ENCODE measurements at places on chromosomes 7 and 10.

DNA sequence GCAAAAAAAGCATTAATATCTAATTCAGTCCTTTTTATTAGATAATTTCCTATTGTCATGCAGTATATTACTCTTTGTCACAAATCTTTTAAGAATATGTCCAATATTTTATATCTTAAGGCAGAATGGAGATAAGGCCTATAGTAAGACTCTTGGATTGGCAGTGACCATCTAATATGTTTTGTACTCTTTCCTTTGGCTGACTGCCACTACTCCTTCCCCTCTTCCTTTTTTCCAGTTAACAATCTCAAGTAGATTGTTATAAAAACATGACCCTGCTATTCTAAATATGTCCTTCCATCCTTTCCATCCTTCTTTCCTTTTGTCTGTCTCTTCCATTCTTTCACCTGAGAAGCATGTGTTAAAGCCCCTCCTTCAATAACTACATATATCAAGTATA is 92.8 kb upstream of the TMEM168 start:
- DNase-seq = no peak

DNA sequence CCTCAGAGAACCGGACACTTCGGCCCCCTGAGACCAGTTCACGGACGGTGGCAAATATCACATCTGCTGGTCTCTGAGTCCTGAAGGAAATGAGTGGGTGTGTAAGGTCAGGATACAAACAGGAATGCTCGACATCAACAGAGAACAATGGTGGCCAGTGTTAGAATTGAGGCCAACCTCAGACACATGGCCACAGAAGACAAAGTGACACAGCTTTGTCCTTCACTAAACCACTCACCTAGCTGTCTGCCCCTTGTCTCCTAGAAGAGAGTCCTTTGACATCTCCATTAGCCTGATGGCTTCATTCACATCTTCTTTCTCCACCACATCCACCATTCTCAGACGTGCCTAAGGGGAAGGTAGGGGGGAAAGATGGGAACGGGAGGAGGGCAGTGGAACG is 4.3 kb downstream of the COPS6 start:
- no peak for DNase-seq

DNA sequence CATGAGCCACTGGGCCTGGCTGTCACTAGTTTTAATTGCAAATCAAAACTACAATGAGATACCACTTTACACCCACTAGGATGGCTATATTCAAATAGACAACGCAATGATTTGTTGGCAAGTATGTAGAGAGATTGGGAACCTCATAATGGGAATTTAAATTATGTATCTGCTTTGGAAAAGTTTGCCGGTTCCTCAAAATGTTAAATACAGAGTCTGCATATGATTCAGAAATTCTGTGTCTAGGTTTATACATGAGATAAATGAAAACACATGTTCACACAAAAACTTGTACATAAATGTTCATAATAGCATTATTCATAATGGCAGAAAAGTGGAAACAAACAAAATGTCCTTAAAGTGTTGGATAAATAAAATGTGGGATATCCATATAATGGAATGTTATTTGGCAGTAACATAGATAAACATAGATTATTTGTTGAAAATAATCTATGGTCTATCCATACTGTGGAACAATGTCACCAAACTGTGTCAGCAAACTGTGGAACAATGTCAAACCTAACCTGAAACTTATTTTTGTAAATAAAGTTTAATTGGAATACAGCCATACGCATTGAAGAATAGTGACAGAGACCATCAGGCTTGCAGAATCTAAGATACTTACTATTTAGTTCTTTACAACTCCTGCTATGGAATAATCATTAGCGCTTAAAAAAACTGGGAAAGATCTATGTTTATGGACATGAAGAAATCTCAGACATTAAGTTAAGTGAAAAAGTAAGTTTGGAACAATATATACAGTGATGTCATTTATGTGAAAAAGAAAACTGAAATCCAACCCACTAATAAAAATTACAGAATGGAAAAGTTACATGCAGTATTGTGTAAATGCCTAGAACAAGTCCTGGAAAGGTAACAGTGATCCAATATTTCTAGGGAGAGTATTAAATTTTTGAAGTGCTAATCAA is 70.9 kb downstream of the CCDC7 start:
- no peak for DNase-seq

- no peak for DNase-seq
Measured at GRCh38 chr7:138962561-138963270, 18.5 kb downstream of the KIAA1549 start.

GRCh38 chr7:100154651-100155491 is 3.7 kb downstream of the TRAPPC14 start:
- no peak for DNase-seq

- no peak for DNase-seq
Measured at GRCh38 chr7:75817116-75817515, 3.5 kb upstream of the CCL24 start.

DNA sequence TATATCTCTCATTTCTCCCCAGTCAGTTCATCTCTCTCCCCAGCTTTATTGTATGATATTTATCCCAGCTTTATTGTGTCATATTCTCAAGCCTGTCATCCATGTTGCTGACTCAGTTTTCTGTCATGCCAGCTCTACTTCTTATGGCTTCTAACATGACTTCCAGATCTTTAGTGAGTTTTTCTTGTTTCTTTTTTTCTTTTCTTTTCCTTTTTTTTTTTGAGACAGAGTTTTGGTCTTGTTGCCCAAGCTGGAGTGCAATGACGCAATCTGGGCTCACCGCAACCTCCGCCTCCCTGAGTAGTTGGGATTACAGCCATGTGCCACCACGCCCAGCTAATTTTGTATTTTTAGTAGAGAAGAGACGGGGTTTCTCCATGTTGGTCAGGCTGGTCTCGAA is 28.7 kb upstream of the CALU start:
- DNase-seq = no peak

GRCh38 chr7:5670183-5670935 is 111.1 kb downstream of the RNF216 start:
- no peak for DNase-seq

DNA sequence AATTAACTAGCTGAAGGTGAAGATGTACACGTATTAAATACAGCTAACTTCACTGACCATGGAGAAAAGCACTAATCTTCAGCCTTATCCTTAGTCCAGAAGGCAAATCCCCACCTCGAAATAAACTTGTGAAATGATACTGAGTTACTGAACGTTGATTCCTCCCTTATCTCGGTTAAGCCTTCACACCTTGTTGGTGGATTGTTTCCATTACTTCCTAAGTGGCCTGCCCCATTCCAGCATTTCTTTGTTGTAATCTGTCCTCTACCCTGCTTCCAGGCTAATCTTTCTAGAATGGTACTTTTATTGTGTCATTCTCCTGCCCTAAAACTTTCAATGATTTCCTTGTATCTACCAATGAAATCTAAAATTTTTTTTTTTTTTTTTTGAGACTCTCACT is 68.6 kb downstream of the BUB3 start:
- no peak for DNase-seq

GRCh38 chr7:35379481-35379880 is 125.6 kb upstream of the TBX20 start:
- DNase-seq = no peak

DNA sequence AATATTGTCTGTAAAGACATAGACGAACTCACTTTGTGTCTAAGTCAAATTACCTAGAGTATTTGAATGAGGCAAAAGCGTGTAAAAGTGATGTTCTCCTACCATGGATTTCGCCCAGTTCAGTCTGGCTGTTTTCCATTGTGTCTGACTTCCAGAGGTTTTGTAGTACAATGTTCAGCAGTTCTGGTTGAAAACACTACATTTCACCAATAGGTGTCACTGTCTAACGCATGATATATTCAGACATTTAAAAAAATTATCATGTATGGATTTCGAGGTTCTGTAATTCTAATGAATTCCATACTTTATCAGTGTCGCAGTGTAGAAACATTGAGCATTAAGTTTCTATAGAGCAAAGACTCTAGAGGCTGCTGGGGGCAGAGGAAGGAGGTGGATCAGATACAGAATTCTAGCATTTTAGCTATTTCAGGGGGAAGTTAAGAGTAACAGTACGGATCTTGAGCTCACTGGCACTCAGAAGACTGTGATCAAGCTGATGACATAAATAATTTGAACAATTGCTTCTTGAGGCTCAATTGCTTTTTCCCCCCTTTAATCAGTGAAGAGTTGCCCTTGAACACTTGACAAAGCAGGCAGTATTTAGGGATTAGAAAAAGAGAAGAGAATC is 196.9 kb upstream of the RHOBTB1 start:
- DNase-seq = no peak

DNA sequence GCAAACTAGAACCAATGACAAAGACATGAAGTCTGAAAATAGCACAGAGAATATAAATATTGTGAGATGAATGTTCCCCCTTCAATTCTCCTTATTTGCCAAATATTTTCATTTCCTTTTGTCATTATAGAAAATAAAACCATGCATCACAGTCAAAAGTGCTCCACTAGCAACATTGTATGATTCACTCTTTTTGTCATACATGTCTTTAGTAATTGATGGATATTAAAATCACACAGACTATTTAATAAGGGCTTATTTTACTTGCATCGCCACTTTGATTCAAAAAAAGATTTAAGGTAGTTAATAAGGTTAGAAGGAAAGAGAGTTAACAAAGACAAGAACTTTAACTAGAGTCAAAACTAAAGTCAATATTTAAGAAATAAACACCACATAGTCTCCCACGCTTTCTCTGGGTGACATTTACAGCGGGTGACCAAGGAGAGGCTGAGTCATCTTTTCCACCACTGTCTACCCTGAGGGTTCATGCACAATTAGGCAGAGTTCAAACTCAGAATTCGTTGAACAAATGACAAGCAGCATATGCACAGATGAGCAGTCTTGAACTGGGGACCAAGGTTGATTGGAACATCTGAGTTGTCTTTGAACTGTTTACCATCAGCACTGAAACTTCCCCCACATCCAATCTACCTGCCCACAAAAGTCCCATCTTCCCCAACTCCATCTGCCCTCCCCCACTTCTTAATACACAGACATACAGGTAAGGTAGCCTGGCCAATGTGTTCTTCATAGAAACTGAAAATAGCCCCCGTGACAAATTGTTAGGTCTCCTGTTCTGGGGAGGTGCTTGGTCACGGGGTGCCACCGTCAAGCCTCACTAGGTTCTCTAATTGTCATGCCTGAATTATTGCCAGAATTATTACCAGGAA is 42.5 kb downstream of the C7orf25 start:
- DNase-seq = no peak

DNA sequence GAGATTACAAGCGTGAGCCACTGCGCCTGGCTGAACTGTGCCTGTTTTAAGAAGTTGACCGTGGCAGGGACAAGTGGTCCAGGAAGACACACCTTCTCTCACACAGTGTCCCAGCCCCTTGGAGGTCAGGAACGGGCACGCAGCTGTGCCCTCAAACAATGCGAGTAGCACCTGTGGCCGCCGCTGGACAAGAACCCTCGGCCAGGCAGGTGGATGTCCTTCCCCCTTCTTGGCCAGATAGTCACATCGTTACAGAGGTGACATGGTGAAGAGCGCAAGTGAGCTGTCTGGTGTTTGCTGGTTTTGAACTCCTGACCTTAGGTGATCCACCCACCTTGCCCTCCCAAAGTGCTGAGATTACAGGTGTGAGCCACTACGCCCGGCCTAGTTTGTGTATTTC is 8.8 kb downstream of the ZFAND2A start:
- no peak for DNase-seq

DNA sequence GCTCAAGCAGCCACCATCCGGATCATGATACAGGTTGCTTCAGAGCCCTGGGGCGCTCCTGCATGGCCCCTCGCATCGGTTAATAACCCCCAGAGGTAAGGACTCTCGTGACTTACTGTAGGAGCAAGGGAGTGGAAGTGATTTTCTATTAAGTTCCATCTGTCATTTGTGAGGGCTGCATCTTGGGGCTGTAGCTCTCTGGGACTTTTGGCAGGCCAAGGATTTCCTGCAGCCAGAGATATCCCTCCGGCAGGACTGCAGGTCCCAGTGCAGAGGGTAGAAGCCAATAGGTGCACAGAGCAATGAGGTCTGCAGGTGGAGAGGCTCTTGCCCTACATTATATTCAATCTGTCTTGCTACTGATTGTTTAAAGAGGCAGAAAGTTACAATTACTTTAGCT is 356.8 kb upstream of the ADARB2 start:
- no peak for DNase-seq

GRCh38 chr10:17415046-17415658 is 39.2 kb downstream of the ST8SIA6 start:
- DNase-seq = no peak

DNA sequence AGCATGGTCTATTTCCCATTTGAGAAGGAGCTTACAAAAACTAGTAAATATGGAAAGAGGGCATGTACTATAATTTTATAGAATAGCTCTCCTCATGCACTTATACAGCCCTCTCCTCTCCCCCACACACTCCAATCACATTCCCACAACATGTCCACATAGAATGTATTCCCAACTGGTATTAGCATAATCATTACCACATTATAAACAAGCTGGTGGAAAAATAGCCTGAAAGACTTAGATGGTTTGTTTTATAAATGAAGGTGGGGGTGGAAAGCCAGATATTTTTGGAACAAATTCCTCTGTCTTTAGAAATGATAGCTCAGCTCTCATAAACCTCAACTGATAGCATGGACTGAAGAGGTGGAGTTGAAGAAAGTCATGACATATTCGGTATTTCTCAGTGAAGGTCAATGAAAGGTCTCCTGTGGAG is 410.1 kb downstream of the SUGCT start:
- no peak for DNase-seq

GRCh38 chr10:97426776-97427570 is 982 bp downstream of the PGAM1 start:
- no peak for DNase-seq

DNA sequence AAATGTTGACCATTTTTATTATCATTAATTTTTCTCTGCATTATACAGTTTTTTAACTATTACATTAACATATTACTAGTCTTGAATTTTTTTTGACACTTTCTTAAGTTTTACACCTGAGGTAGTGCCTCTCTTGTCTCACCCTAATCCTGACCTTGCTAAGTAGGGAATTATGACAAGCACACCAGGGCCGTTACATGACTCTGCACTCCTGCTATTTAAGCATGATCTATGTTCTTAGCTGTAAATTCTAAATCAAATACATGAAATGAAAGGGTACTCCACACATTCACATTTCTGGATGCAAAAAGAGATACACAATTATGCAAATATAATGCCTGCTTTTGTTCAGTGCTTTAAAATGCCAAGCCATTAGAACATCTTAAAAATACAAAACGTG is 23.6 kb downstream of the CPVL start:
- DNase-seq = no peak

DNA sequence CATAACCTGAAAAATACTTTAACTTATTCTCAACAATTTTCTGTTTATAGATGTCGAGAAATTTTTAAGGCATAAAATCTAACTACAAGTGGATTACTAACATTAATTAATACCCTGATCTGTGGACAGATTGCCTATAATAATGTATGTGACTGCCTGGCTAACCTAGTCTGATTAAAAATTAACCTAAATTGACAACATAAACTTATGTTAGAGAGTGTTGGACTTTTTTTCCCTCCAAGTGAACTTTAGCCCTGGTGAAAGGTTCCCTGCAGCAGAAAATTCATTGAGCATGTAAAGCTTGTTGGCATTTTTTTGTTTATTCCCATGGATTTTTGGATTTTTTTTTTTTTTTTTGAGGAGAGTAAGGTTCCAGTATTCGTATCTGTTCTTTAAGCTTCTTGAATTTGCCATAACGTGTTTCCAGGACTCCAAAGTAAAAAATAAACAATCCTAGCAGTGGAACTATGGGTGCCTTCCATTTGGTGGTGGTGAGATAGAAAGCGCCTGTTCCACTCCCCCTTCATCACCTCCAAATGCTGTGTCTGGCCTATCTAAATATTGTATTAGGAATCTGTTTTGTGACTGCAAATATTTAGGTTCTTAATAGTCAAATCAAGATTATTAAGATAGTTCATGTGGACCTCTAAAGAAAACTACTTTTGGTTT is 36.1 kb downstream of the NET1 start:
- no peak for DNase-seq

- DNase-seq = no peak
Measured at GRCh38 chr10:504121-504611, 185.3 kb downstream of the DIP2C start.

Data from NCI-H1930 (cell line).